Kidney epithelial cell (primary cell): ENCODE measurements at places on chromosomes 11 and 22. TPM values are rescaled to one million over a fixed set of nuclear protein-coding genes. Genes with fewer than 3 reads are reported as not detected.

DNA sequence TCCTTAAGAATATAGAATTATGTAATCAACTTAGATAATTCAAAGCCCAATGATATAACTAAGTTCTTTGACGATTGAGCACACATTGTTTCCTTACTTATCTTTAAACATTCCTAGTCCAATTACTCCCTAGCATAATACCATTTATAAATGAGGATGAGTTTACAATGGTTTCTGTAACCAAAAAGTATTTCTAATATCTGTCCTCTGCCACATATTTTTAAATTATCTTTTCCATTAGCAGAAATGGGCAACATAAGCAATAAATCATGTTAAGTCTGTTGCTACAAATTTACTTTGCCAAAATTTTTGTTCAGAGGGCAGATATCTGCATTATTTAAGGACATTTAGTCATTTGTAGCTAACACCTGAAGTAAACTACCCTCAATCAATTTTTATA, 6.7 kb downstream of the CREBZF start:
- no peak for DNase-seq

DNA sequence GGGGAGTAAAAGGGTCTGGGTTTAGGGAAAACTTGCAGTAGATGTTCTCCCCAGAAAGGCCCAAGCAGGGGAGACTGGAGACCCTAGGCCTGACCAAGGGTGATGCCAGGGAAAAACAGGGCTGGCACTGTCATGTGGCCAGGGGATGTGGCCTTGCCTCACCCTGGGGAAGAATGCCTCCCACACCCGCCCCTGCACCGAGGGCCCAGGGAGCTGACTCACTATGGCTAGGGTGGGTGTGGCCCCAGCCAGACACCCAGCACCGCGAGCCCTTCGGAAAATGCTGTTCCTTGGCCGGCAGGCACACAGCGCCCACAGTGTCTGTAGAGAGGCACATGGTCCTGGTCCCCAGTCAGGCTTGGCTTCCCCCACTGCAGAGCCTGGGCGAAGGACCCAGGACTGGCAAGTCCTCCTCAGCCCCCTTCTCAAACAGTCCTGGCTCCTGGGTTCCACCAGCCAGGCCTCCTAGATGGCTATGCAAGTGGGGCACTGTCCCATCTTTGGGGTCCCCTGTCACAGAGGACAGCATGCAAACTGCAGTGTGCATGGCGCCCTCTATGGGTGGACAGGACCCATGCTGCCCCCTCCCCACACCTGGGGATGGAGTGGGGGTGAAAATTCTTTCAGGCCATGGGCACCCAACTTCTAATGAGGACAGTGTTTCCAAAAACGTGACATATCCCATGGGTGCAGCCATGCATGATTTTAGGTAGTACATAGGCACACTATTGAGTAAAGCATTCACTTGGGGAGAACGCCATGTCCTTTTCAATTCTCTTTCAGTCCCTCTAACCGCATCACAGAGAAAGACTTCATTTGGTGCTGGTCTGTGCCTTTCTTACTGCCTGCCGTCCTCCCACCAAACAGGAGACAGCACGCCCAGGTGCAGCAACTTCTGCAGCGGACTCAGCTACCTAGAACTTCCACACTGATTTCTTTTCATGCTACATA, 15.2 kb downstream of the TMPRSS5 start:
- no peak for DNase-seq

DNA sequence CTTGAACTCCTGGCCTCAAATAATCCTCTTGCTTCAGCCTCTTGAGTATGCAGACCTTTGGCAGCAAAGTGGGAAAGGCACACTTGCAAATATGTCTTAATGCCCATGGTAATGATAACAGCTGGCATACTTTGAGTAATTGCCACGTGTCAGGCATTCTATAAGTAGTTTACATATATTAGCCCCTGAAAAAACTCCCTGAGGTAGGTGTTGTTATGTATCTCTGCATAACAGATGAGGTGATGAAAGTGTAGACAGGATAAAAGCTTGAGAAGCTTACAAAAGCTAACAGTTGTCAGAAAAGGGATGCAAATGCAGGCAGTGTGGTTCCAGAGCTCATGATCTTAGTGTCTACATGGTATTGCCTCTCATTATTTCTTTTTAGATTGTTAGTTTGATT, 291.1 kb upstream of the C11orf87 start:
- DNase-seq = no peak

GRCh38 chr11:36023922-36024321, 80.1 kb downstream of the LDLRAD3 start:
- DNase-seq = no peak

GRCh38 chr22:22770881-22771280, 116.7 kb upstream of the IGLL5 start:
- DNase-seq = no peak

The SF3A1 gene
- 50.2 and 54.8 TPM in 2 replicates for total RNA-seq

The APOL3 gene
- total RNA-seq = 4.4 and 19.2 TPM in 2 replicates

The TESMIN gene
- 3.8 and 7.7 TPM in 2 replicates for total RNA-seq

The RAB36 gene
- total RNA-seq = 5.7 and 6.4 TPM in 2 replicates

The JRKL gene
- total RNA-seq = 8.8 and 9.5 TPM in 2 replicates
